ENCODE measurements at places on chromosomes 7 and 10.

DNA sequence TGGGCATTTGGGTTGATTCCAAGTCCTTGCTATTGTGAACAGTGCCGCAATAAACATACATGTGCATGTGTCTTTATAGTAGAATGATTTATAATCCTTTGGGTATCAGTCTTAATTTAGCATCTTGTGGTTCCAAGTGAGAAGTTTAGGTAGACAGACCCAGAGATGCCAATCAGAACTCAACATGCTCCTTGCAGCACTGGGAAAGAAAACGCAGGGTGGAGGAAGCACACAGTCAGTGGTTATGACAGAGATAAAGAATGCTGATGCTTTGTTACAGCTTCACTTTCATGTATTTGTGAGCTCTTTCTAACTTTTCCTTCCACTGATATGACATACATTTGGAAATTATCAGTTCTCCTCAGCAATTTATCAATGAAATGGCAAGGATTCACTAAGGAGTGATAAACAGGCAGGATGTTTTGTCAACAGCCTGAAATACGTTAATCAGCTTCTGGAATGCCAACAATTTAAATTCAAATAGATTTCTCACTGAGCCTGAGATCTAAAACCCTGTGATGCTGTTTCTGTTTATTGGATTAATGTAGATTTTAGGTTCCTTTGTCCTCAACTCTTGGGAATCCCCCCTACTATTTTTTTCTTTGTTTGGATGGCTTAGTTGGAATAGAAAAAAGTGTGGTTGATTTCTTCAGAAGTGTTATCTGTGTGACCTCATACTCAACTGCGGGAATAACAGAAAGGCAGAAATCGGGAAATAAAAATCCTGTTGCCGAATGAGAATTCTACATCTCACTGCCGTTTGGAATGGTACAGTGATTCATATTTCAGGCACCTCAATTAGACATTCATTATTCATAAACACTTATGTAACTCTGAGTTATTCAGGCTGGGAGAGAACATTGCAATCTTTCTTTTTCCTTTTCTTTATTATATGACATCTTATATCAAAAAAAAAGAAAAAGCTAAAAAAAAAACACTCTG lies 675.0 kb downstream of the CNTNAP2 start:
- no peak for DNase-seq

GRCh38 chr7:147861058-147861716 lies 729.4 kb upstream of the C7orf33 start:
- no peak for DNase-seq

GRCh38 chr10:70784471-70784870 lies 706 bp downstream of the TBATA start:
- no peak for DNase-seq

- DNase-seq, result no peak
Measured at GRCh38 chr10:26516540-26517101, 78.5 kb downstream of the APBB1IP start.

- no peak for DNase-seq
Measured at GRCh38 chr7:47852330-47853245, 95.7 kb downstream of the PKD1L1 start.

GRCh38 chr10:96971324-96971723 lies 139.2 kb downstream of the LCOR start:
- no peak for DNase-seq

DNA sequence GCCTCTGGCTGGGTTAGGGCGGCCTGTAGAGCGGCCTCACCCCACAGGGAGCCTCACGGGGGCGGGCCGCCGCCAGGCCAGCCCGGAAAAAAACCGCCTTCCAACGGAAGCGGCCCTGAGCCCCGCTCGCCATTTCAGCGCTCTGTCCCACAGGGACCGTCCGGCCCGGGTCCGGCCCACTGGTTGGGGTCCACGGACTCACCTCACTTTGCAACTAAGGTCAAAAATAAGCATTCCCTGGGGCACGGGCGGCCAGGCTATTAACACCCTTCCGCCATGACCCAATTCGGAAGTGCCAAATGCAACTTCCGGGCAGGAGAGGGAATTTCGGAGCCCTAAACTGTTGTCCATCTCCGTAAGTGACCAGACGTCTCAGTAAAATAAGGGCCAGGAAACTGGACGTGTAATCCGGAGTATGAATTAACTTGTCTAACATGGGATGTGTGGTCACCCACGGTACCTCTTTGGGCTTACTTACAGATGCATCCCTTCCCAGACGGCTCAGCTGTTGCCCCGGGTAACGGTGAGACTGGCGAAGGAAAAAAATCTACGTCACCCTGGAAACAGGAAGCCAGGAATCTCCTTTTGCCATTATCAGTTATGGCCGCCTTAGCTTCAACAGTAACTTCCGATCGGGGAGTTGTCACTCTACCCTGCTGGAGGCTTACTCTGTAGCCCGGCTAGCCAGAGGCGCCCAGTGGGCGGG lies at the start of gene BBIP1:
TSS of gene BBIP1 (minus strand) at position 538 of the 706 bp plus-strand sequence. CDS start 1,023 bp downstream, outside the sequence.
- peak; percentile 96 for DNase-seq

DNA sequence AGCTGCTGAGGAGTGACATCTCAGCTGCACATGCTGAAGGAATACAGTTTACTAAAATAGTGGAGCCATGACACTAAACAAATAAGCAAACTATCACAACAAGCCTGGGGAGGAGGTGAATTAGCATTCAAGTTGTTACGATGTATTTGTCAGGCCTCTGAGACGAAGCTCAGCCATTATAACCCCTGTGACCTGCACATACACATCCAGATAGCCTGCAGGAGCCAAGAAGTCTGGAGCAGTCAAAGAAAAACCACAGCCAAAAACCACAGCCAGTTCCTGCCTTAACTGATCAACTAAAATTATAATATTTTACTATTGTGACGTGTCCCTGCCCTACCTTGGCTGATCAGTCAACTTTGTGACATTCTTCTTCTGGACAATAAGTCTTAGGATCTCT lies 68.6 kb downstream of the NSUN6 start:
- DNase-seq, result no peak

GRCh38 chr10:78794736-78795455 lies 273.9 kb upstream of the ZMIZ1 start:
- DNase-seq, result no peak

GRCh38 chr10:120736377-120736776 lies 114.8 kb upstream of the WDR11 start:
- DNase-seq, result no peak

- no peak for DNase-seq
Measured at GRCh38 chr7:156969972-156970420, 20.5 kb downstream of the NOM1 start.

- DNase-seq, result no peak
Measured at GRCh38 chr7:149666360-149666945, 106.9 kb downstream of the ZNF467 start.

DNA sequence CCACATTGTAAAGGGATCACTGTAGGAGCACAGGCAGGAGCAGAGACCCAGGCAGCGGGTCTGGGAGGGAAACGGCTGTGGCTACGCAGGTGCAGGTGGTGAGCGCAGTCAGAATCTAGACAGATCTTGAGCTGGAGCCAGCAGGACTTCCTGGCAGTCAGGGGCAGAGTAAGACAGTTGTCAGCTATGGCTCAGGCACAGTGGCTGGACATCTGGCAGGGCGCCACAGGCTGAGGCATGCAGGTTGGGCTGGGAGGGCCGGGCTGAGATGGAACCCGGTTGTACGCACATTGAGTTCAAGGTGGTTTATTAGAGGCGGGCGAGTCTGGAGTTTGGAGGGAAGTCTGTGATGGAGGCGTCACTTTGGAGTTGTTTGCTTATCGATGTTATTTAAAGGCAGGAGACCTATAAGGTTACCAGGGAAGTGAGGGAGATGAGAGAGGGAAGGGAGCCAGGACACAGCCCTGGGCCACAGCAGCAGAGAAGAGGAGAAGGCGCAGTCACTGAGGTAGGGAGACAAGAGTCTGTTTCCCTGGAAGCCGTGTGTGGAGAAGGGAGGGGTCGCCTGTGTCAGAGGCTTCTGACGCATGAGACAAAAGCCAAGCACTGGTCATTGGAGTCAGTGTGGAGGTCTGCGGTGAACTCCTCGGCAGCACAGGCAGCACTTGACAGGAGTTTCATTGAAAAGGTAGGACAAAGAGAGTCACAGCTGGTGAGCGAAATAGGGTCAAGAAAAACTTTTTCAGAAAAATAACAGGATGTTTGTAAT lies 73.8 kb downstream of the LANCL2 start:
- no peak for DNase-seq

DNA sequence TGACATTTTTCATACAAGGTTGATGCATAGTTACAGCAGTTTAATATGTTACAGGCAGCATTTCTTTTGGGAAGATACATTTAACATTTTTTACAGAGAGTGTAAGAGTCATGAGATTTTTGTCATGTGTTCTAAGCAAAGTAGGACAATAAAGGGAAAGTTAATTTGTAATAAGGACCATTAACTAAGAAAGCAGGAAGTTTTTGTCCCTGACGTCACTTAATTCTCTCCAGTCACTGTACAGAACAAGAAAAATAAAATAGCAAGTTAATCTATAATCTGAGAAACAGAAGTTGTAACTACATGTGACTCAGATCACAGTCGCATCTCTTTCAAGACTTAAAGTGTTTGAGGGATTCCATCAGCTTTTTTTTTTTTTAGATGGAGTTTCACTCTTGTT lies 49.5 kb upstream of the CAPZA2 start:
- no peak for DNase-seq

DNA sequence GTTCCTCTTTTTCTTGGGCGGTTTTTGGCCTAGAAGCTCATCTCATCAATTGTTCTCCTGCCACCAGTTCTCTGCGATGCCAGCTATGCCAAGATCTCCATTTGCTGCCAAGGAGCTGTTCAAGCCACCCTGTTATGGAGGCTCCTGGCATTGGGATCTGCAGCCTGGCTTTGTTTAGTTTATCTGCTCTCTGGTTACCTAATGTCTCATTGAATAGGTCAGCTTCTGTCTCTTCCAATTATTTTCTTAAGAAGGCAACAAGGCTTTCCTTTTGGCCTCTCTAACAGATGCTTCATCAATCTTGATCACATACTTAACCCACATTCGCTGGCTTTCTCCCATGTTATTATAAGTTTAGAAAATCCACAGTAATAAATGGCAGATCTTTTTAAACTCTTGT lies 20.6 kb upstream of the SDK1 start:
- no peak for DNase-seq

- no peak for DNase-seq
Measured at GRCh38 chr10:78415111-78415510, 381.4 kb downstream of the RPS24 start.

DNA sequence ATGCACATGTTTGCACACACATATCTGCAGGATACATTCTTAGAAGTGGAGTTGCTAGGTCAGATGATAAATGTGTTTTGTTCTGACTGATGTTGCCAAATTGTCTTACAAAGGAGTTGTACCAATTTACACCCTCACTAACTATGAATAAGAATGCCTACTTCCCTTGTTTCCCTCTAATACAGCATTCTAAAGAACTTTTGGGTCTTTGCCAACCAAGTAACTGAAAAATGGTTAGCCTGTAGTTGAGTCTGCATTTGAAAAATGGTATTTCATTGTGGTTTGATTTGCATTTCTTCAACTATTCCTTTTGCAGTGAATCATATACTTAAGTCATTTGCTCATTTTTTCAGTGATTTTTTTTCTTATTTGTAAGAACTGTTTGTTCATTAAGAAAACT lies 48.4 kb downstream of the TMEM26 start:
- DNase-seq, result no peak
